ENCODE measurements at places on chromosomes 3 and 15.

GRCh38 chr3:11019116-11019819, 26.7 kb downstream of the SLC6A1 start:
- no peak for DNase-seq

DNA sequence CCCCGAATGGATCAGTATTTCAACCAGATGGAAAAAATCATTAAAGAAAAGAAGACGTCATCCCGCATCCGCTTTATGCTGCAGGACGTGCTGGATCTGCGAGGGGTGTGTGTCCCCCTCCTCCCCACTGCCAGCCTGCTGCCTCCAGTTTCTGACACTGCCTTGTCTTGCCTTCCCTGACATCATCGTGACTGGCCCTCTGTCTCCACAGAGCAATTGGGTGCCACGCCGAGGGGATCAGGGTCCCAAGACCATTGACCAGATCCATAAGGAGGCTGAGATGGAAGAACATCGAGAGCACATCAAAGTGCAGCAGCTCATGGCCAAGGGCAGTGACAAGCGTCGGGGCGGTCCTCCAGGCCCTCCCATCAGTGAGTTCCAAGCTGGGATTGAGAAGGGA, 10.9 kb downstream of the EIF4G1 start:
- no peak for DNase-seq

DNA sequence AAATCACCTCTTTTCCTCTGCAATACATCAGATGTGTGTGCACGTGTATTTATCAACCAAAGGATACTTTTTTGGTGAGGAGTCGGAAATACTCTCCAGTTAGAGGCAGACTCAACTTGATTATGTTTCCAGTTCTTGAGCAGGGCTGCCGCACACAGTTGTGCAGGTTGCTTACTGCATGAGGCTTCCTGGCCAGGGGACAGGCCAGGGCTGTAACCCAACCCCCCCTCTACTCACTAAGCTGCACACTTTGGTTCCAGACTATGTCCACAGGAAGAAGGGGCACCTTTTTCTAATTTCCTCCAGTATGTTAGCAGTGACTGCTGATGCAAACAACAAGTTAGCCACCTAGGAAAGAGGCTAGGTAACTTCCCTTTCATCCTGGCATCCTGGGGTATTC, 476.9 kb upstream of the TBL1XR1 start:
- no peak for DNase-seq

- DNase-seq: peak; percentile 55
Measured at GRCh38 chr3:192929755-192930547, 12.3 kb upstream of the MB21D2 start.

DNA sequence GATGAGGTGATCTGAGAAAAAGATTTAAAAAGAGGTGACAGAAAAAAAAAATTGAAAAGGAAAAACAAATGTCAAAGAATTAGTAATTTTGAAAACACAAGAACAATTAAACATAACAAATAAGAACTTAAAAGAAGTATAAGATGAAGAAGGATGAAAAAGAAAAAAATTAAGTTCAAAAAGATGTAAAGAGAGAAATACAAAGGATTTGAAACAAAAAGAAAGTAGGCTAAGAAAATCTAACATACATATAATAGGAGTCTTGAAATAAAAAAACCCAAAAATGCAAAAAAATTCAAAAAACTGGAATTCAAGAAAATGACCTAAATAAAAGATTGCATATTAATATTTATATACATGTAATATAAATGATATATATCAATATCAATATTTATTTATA, 949.2 kb downstream of the MCTP2 start:
- DNase-seq: no peak

- no peak for DNase-seq
Measured at GRCh38 chr3:164470471-164470870, 607.8 kb downstream of the SI start.

GRCh38 chr3:188578576-188579363, 424.8 kb downstream of the LPP start:
- no peak for DNase-seq

DNA sequence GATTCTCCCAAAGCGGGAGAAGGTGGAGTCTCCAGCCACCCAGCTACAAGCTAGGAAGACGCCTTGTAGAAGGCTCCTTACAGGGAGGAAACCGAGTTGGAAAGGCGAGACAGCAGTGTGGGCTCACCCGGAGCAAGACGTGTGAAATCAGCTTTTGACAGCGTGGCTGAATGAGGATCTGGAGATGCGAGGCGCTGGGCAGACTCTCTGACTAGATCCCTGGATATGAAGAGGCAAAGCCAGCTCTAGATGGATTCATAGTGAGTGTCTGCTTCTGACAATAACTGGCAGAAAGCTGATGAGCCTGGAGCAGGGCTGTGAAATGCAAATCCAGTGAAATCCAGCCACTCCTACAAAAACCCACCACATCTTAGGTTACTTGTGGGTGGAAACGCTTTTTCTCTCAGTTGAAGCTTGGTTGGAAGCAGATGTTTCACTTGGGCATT, 41.0 kb downstream of the GOLGA6A start:
- no peak for DNase-seq

DNA sequence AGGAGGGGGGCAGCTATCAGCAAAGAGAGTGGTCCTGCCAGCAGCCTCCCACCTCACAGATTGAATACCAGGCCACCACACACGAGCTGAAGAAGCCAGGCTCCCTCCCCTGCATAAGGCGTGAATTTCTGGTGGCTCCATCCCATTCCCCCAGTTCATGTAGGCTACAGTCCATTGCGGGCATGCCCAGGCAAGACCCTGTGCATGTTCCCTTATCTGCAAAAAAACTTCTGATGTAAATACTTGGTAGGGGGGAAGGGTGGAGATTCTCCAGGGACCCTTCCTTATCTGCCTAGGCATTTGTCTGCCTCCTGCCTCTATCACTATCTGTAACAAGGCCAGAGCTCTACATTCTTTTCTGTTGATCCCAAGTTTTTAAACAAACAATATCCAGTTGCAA, 27.6 kb upstream of the UBP1 start:
- no peak for DNase-seq

DNA sequence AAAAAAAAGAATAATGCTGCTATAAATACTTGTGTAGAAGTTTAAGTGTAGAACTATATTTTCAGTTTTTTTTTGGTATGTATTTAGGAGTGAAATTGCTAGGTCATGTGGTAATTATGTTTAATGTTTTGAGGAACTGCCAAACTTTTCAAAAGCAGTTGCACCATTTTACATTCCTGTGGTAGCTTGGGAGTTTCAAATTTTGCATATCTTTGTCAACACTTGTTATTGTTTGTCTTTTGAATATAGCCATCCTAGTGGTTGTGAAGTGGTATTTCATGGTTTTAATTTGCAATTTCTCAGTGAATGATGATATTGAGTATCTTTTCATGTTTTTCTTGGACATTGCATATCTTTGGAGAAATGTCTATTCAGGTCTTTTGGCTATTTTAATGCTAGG, 30.4 kb downstream of the SKIL start:
- DNase-seq: no peak

- DNase-seq: no peak
Measured at GRCh38 chr15:48888836-48889235, 10.9 kb downstream of the EID1 start.

DNA sequence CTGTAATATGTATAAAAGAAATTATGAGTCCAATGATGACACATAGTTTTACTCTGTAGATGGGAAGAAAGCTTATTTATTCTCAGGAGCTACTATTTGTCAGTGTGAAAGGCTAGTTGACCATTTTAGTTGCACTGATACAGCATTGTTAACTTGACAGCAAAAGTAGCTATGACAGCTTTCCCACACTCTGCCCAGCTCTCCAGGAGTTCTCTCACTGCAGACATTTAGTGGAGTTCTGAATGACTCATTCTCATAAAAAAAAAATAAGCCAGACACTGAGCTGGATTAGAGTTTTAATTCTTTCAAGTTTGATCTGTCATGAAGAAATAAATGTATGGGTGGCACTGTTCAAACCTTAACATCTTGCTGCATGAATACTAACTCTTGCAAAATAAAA, 77.2 kb upstream of the CFAP20DC start:
- DNase-seq: peak; percentile 58

DNA sequence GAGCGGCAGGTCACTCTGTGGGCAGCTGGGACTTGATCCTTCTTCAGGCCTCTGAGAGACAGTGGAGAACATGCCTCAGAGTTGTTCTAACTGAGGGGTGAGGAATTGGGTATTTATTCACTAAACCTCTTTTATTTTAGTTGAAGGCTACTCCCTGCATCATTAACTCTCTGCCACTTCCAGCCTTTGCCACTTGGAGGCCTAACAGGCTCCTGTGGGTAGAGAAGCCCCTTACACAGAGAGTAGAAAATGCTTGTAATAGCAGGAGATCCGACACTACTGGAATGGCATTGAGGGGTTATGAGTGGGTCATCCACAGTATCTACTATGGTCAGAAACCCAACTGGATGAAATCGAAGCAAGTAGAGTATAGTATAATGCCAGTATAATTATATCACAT, 81.7 kb downstream of the RYR3 start:
- no peak for DNase-seq

DNA sequence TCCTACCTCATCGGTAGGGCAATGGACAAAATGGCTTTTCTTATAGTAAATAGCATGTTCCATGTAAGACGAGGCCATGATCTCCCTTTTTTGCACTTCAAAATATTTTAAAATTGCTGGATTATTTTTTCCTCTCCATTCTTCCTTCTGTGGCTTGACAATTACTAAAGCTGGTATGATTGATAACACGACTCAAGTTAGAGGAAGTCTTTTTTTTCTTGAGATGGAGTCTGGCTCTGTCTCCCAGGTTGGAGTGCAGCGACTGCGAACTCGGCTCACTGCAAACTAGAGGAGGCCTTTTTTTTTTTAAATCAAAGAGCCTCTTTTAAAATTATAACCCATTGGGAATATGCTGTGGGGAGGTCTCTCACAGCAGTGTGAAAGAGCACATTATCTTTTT, 124.5 kb upstream of the TBL1XR1 start:
- DNase-seq: no peak

DNA sequence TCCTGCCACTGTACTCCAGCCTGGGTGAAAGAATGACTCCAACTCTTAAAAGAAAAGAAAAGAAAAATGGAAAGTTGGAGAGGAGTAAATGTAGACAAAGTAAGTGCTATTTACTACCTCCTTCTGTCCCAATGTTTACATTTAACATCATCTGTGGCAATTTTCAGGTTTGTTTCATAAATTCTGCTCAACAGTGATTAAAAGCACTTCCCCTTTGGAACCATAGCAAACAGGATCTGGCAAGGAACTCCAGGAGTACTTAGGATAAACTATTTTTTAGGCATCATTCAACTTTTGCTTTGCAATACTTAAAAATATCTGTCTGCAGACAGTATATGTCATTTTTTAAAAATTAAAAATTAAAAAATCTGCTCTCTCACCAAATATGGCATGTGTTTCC, 5.5 kb upstream of the CX3CR1 start:
- no peak for DNase-seq

GRCh38 chr3:67462187-67462586, 192.2 kb downstream of the SUCLG2 start:
- DNase-seq: no peak

DNA sequence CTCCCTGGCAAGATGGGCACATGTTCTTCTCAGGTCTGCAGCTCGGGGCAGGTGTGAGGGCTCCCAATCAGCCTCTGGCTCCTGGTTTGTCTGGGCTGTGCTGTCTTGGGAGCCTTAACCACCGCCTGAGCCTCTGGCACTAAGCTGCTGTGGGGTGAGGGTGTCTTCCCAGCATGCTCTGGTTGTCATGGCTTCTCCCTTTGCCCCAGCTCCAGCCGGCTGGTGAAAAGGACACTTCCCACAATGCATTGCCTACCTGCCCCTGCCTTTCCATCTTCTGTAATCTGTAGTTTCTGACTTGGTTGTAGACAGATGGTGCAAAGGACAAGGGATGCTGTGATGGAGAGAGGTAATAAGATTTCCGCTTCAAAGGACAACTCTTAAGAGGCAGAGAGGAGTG, 295.3 kb downstream of the TLE3 start:
- no peak for DNase-seq

DNA sequence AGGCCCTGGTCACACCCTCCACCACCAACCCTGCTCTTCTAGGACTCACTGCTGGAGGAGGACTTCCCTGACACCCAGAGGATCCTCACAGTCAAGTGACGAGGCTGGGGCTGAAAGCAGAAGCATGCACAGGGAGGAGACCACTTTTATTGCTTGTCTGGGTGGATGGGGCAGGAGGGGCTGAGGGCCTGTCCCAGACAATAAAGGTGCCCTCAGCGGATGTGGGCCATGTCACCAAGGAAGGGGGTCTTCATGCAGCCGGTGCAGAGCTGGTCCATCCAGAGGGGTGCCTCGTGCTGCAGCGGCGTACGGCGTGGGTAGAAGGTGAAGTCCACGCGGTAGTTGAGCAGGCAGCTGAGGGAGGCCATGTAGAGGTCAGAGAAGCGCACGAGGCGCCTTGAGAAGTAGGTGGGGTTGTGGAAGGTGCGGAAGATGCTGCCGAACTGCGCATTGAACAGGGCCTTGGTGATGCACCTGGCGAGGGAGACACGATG, 9.4 kb downstream of the NT5DC2 start:
- DNase-seq: no peak

GRCh38 chr15:82532991-82533481, 7.2 kb downstream of the RPS17 start:
- no peak for DNase-seq

GRCh38 chr3:185270262-185270955, 16.6 kb upstream of the EHHADH start:
- DNase-seq: no peak

GRCh38 chr3:100868096-100868495, 125.1 kb downstream of the ABI3BP start:
- no peak for DNase-seq

DNA sequence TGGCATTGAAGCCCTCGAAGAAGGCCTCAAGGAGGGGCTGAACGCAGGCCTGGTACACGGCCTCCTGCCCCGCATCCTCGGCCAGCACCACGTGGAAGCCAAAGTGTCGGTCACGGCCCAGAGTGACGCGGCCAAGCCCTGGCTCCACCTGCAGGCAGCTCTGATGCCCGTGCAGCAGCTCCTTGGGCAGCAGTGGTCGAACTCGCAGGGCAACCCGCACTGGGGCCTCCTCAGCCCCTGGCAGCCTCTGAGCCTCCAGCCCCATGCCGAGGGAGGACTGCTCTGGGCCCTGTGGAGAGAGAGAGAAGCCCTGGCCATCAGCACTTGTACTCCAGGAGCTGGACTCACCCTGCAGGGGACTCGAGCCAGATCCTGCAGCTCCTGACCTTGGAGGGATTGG, 2.6 kb downstream of the KIF7 start:
- DNase-seq: no peak

DNA sequence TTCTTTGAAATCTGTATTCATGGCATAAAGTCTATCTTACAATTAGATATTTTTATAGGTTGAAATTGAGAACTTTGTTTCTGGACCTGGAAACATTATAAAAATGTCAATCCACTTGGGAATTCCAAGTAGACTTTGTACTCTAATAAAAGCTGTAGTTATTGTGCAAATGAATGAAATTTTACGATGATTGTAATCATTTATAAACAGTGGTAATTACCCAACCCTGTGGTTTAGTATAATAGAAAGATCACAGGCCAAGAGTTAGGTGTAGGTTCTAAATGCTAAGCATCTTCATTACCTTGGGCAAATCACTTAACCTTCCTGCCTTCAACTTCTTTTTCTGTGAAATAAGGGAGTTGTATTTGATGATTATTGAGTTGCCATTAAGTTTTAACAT, 13.2 kb upstream of the SLC7A14 start:
- DNase-seq: no peak

Data from non-pigmented ciliary epithelial cell (primary cell).